Fibroblast of skin of back (primary cell): ENCODE measurements at places on chromosomes 3 and 15.

- DNase-seq, result no peak
Observed at GRCh38 chr3:152559246-152559645, 275.7 kb upstream of the P2RY1 start.

- no peak for DNase-seq
Observed at GRCh38 chr15:67051088-67052045, 14.0 kb upstream of the SMAD3 start.

GRCh38 chr15:58582160-58582559 is 150.4 kb downstream of the LIPC start:
- no peak for DNase-seq

DNA sequence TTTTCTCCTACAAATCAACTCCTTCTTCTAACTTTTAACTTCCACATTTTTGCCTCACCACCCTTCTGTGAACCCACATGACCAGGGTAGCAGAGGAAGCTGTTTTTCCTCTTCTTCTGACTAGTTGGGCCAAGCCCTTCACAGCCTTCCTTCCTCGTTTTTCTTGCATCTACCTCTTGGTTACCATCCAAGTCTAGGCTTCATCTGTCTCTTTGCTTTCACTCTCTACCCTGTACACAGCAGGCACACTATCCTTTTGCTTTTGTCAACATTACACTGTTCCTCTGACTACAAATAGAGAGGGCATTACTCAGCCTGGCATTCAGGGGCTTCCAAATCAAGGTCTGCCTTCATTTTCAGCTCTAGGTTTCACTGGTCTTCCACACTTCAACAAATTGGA is 22.0 kb downstream of the SLC9A9 start:
- DNase-seq, result no peak
